ENCODE measurements at places on chromosomes 2 and 18.
A peak's percentile ranks its signal among the peaks of the same experiment; 100 is the strongest.

- no peak for DNase-seq
Observed at GRCh38 chr2:172038604-172039003, 38.9 kb downstream of the METAP1D start.

DNA sequence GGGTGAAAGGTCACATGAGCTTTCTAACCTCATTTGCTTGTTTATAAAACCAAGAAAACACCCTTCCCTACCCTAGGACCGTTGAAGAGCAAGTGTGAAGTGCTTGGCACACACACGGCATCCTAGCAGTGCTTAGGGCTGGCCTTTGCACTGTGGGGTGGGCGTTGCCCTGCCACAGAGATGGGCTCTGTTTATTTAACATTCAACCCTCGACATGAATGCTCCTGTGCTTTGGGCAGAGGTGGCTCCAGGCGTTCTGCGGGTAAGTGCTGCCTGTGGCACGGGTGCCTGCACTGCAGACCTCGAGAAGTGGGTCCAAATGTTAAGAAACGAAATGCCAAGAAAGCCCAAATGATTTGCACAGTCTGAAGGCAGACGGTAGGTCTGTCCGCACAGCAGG, 170.1 kb downstream of the FHOD3 start:
- DNase-seq, result no peak

GRCh38 chr2:70344195-70344594, 42.3 kb upstream of the FAM136A start:
- no peak for DNase-seq

- peak; percentile 25 for DNase-seq
Observed at GRCh38 chr2:86035376-86035882, 70.3 kb downstream of the POLR1A start.

DNA sequence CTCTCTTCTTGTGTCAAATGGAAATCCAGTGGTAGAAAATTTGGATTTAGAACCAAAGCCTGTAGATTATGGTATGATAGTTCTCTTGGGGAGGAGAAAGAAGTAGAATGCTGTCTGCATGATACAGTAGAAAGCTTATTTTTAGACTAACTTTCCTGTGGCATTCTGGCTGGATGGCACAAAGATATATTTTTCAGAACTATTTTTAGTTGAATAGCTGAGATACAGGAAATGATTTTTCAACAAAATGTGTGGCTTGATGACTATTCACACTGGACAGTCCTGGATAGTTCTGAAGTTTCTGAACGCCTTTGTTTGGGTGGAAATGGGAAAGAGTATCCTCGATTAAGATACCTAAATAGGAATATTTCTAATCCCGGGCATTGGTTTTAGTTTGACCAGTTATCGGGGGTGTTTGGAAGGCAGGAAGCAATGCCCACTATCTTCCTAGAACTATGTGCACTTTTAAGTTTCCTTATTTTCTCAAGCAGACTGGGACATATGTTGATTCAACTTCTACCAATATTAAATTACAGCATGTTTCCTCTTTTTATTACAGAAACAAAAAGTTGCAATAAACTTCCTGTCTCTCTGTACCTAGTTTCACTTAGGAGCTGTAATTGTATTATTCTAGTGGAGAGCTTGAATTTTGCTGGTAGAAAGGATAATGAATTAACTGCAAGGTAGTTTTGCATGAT, 32.1 kb downstream of the GDF7 start:
- DNase-seq, result no peak

DNA sequence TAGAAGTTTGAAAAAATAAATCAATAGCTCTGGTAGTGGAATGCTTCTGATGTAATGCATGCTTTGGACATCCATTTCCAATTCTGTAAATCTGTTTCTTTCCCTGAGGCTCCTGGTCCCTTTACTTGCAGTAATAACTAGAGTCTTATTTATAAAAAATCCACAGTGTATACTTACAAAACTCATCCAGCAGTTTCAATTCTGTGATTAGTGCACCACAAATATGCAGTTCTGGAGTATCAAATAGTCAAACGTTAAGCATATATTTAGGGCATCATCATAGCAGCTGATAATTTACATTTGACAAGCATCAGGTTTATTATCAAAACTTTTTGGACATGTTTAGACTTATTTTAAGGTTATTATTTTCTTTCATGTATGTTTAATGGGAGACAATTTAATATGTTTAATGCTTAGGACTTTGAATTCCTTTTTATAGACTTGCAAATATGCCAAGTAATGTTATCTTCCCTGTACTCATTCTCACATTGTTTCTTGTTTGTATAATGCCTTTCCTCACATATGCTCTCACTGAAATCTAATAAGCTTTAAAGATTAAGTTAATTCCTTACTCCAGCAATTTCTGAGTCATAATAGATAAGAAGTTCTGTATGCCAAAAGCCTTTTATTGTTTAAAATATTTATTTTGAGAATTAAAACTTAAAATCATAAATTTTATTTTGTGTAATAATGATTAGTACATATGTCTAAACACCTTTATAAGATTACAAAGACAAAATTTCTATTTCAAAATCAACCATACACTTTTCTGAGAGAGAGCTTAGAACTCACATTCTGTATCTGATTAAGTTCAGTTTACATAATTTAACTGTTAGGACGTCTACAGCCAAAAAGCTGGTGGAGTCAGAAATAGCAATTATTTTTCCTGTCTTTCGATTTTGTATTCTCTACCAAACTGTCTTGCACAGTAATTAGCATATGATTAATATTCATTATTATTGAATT, 341.5 kb upstream of the TMEFF2 start:
- no peak for DNase-seq

GRCh38 chr2:29322011-29322410, 206.8 kb downstream of the CLIP4 start:
- no peak for DNase-seq

DNA sequence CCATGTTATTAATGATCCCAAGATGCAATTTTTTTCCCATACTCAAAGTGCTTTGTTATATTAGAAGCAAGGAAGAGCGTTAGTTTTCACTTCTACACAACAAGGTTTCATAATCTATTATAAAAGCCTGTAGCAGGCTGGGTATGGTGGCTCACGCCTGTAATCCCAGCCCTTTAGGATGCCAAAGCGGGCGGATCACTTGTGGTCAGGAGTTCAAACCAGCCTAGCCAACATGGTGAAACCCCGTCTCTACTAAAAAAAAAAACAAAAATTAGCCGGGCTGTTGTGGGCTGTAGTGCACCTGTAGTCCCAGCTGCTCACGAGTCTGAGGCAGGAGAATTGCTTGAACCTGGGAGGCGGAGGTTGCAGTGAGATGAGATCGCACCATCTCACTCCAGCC, 19.0 kb upstream of the SERPINB2 start:
- no peak for DNase-seq

- no peak for DNase-seq
Observed at GRCh38 chr18:9217743-9218451, 81.3 kb downstream of the ANKRD12 start.
